ENCODE measurements at places on chromosomes 16 and 17.

- DNase-seq, result no peak
These were observed 9.8 kb upstream of the GSE1 start for GRCh38 chr16:85603203-85603755.

DNA sequence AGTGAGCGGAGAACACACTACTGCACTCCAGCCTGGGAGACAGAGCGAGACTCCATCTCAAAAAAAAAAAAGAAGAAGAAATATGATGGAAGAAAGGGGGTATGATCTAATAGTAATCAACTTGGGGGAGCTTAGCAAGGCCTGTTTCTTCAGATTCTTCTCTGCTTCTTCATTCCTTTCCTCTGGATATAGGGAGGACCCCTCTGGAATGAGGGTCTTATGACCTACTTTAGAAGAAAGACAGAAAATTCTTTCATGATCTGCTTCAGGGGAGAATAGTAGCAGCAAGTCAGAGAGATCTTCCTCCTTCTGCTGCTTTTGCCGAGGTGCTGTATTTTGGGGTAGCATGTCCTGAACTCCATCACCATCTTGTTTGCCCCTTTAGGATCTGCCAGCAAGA lies 44.9 kb upstream of the ETV4 start:
- DNase-seq, result no peak

DNA sequence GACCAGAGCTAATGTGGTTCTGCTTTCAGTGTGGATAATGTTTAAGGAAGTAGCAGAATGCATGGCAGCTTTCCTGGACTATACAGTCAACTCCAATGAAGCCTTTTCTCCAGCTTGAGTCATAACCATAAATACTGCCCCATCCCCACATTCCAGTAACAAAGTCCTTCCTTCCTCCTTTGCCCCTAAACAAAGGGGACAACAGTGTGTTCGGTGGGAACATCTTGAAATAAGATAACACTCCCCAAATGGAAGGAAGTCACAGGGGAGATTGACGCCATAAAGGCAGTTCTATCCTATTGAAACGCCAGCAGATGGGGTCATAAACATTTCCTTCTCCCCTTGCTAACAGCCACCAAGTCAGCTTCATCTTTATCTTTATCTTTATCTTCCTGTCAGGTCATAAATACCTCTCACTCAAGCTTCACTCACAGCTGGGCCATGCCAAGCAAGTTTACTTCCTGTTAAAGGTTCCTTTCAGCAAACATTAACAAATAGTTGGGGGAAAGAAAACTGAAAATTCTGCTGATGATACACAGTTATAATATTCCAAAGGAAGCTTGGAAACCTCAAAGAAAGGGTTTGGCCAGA lies 136.7 kb downstream of the SNX11 start:
- DNase-seq, result no peak

GRCh38 chr17:77498791-77499698 lies 358.3 kb downstream of the SEC14L1 start:
- no peak for DNase-seq

DNA sequence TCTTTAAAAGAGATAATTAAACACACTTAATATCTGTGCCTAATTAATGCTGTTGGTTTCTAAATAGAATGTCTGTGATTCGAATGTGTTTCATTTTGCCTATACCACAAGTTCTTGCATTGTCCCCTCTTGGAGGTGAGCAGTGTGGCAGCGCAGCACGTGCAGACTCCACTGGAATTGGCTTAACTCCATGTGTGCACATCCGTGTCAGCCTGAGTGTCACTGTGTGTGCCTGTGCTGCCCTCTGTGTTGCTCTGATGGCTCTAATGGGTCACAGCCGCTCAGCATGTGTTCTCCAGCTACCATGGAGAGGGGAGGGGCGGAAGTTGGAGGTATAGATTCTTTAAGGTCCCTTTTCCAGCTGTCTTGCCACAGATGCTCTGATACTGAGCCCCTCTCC lies 226.6 kb downstream of the SPECC1 start:
- no peak for DNase-seq

DNA sequence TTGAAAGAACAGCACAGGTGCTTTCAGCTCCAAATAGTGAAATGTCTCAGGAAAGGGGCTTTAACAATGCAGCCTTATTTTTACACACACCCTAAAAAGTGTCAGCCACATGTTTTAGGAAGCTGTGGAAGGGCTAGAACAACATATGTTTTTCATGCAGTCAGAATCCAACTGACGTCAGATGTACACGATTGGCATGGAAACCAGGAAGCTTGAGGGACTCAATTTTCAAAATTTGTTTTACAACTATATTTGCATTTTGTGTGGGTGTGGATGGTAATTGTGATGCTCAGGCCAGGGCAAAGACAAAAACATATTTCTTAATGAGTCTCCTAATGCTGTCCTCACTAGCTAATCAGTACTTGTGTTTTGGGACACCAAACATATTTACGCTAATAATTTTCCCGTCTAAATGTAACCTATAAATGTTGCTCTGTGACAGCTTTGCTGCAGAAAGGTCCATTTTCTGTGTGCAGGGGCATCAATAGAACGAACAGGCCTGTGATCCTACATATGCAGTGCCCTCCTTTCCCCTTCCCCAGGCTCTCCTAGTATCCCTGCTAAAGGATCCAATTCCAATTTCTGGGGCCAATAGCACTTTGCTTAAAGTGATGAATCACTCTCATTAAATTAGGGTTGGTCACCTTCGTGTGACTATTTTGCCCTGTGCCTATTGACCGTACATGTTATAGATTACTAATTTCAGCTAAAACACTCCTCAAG lies 434.0 kb upstream of the CDH5 start:
- DNase-seq, result no peak

DNA sequence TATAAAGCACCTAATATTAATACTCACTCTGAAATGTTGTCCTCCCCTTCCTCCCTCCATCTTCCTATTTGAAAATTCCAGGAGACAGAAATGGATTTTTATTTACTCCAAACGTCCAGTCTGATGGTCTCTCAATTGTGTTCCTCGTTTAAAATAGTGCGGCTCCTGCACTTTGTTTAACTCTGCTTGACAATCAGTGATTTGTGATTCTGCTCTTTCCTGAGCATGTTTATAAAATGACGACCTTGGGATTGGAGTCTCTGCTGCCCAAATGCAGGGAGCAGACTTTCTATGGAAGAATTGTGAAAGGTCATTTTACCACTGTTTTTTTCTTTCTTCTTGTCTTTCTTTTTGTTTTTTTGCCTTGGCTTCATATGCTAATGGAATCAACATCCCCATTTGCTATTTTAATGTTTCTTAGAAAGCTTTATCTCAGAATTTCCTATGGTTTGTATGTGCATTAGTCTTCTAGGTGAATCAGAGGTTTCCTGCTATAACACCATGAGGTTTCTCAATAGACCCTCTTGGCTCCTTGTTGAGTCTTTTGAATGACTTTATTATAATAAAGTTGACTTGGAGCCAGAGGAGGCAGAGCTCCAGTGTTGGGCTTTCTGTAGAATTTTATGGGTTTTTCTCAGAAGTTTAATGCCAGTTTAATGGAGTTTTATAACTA lies 376.5 kb downstream of the CDH11 start:
- DNase-seq, result no peak

- DNase-seq, result no peak
These were observed 26.2 kb downstream of the TBX2 start for GRCh38 chr17:61425682-61426481.

DNA sequence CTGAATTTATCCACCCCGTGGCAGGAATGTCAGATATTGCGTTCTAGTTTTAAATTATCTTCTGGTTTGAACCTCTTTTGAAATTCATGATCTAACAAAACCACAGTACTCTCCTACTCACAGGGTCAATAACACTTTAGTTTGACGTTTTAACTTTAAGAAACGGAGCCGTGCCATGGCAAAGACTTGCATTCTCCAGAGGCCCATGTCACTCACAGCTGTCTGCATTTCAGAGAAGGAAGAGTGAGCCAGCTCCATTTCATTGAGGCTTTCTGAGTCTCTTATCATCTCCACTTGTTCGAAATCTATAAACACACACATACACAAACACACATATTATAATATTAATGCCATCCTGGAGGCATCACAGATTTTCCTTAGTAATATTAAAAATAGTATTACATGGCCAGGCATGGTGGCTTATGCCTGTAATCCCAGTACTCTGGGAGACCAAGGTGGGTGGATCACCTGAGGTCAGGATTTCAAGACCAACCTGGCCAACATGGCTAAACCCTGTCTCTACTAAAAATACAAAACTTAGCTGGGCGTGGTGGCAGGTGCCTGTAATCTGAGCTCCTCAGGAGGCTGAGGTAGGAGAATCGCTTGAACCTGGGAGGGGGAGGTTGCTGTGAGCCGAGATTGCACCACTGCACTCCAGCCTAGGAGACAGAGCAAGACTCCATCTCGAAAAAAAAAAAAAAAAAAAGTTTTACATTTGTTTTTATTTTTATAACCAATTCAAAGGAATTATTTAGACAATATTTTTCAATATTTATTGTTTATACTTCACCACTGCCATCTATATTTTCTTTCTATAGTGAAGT lies 35.6 kb downstream of the ABCA6 start:
- DNase-seq, result no peak

DNA sequence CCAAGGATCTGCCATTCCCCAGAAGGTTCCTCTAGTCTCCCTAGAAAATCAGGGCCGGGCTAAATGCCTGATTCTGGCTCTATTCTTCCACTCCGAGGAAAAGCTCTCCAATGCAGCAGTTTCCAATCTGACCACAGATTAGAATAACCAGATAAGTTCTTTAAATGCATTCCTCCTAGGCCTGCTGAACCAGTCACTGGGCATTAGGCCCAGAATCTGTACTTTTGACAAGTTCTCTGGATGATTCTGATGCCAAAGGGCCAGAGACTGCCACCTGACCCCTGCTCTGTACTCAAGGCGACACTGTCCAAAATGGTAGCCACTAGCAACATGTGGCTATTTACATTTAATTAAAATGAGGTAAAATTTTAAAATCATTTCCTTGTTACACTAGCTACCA lies 22.3 kb downstream of the MAP3K14 start:
- DNase-seq, result peak; percentile 61

- DNase-seq, result no peak
These were observed 9.0 kb downstream of the TXNL4B start for GRCh38 chr16:72084445-72084844.

GRCh38 chr16:89094252-89094879 lies 714 bp downstream of the ACSF3 start:
- no peak for DNase-seq

GRCh38 chr17:44235583-44235936 lies 16.1 kb upstream of the UBTF start:
- DNase-seq, result no peak

GRCh38 chr17:33126086-33126485 lies 134.4 kb downstream of the SPACA3 start:
- DNase-seq, result no peak

DNA sequence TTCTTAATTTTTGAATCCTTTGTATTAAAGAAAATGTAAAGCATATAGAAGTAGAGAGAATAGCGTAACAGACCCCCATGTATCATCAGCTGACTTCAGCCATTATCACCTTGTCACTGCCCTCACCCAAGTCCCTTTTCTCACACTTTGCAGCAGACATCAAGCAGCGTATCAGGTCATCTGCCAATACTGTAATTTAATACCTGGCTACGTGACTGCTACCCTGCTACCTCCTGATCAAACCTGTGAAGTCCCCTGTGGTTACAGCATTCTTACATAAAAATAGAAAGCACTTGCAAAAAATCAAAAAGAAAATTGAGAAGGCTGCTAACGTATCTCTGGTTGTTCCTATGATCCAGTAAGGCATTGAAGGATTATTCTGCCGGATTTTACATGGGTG lies 96.4 kb downstream of the PLCG2 start:
- DNase-seq, result no peak

GRCh38 chr17:43721537-43722268 lies 36.9 kb downstream of the SOST start:
- no peak for DNase-seq

GRCh38 chr17:68314916-68315535 lies 23.7 kb downstream of the ARSG start:
- no peak for DNase-seq

DNA sequence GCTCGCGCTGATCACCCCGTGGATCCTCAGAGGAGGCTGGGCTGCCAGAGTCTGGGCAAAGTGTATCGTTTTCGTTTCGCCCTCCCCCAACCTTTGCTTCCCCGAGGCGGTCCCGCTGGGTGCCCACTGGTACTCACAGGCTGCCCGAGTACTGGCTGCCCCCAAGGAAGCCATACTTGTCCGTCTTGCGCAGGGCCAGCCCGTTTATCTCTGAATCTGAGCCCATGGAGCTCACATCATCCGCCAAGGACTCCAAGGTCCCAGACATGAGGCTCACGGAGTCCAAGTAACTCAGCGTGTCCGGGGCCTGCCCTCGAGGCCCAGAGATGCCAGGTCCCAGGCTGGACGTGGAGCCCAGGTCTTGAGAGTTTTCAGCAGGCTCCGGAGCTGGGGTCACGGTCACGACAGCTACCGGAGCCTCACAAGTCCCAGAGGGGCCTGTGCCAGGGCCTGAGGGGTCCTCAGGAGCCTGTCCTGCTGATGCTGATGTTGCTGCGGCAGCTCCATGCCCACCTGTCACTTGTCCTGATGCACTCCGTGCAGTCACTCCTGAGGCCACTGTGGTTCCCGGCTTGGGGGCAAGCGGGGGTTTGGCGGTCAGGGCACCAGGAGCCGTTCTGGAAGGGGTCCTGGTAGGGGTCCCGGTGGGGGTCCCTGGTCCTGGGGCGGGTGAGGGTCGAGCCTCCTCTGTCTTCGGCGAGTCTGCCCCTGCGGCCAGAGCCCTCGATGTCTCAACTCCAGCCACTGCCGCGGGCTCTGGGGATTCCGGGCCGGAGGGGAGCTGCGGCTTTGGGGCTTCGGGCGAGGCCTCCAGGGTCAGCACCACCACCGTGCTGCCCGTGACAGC lies 980 bp downstream of the TBC1D10B start:
- DNase-seq, result no peak

GRCh38 chr17:40854175-40854814 lies 12.7 kb downstream of the KRT12 start:
- no peak for DNase-seq

DNA sequence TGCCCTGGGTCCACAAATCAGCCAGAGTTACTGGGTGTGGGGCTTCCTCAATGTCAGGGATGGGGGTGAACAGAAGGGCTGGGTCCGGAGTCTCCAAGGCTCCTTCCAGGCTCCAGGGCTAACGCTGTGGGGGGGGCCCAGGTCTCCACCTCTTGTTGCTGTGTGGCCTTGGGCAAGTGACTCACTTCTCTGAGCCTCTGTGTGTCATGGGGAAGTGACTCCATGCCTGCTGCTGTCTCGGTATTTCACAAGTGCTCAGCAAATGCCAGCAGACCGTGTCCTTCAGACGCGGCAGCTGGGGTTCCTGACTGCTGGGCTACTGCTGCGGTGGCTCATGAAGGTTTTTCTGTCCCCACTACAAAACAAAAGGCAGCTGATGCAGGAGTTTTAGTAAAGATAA lies 26.6 kb downstream of the JPH3 start:
- no peak for DNase-seq

- no peak for DNase-seq
These were observed 39.7 kb downstream of the MRTFB start for GRCh38 chr16:14110728-14111251.

GRCh38 chr17:67606471-67606870 lies 111.3 kb upstream of the NOL11 start:
- peak; percentile 69 for DNase-seq
